Muscle of arm (tissue), 14 donors: ENCODE measurements at places on chromosomes 11 and 22. TPM values are rescaled to one million over a fixed set of nuclear protein-coding genes. Genes with fewer than 3 reads are reported as not detected.

The CCDC73 gene
- not detected for polyA plus RNA-seq

The MMP12 gene
- not detected for polyA plus RNA-seq

The OR6T1 gene
- polyA plus RNA-seq, result not detected

The PATE2 gene
- polyA plus RNA-seq, result not detected
